LHCN-M2 (cell line): ENCODE measurements at places on chromosomes 6 and 20. TPM values are rescaled to one million over a fixed set of nuclear protein-coding genes. Genes with fewer than 3 reads are reported as not detected.
A peak's percentile ranks its signal among the peaks of the same experiment; 100 is the strongest.

DNA sequence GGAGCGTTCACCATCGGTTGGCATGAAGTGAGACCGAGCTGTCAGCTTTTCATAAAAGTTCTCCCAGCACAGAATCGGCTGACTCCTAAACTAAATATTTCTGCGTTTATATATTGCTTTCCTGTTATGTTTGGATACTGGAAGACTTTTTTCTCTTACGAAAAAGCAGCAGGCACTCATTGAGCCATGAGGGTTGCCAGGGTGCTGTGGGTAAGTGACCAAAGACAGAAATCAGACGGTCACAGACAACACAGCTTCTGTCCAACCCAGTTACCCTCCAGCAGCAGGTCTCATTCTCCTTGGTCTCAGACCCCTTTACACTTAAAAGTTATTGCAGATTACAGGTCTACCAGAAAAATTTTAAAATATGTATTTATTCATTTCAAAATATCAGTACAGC, 113.7 kb downstream of the FAM120B start:
- no peak for DNase-seq

GRCh38 chr6:159995405-159995804, 26.5 kb downstream of the IGF2R start:
- no peak for DNase-seq

DNA sequence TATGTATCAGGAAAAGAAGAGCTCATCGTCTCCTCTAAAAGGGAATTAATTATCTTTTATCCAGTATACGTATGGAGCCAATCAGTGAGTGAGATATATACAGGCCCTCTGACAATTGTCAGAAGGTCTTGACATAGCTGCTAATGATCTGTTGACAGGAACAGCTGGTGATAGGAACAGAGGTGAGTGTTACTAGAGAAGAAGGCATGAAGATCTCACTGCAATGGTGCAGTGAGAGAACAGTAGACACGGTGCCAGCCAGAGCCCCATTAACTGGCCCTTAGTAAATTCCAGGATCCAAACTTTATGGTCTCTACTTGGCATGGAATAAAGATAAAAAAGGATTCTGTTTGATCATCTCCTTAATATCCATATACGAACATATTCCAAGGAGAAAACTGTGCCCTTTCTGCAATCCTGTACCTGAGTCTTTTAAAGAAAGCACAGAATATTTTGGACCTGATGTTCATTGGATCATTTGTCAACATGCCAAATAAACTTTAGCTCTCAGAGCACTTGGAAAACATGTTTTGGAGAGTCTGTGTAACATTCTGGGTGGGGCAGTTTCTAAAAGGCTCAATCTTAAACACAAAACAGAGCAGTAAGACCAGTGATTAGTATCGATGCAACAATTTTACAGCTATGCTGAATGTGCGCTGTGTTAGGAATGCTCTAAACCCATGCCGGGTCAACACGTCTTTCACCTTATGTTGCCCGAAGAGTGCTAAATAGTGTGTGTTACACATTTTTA, 135.8 kb upstream of the CITED2 start:
- DNase-seq: no peak

DNA sequence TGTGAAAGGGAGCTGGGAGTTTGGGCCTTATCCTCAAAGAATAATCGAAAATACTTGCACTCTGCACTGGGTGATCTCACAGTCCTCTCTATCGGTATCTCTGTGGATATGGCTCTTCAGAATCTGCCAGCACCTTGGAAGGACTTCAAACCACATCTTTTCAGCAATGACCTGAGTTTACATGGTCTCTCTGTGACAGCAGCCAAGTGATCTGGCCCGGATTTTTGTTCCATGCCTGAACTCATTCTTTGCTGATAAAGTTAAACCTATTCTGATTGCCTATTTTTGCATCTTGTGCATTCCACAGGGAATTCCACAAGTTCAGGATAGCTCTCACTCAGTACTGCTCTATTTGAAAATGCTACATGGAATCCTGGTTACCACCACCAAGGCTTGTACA, 98.9 kb downstream of the HDGFL1 start:
- DNase-seq: no peak

DNA sequence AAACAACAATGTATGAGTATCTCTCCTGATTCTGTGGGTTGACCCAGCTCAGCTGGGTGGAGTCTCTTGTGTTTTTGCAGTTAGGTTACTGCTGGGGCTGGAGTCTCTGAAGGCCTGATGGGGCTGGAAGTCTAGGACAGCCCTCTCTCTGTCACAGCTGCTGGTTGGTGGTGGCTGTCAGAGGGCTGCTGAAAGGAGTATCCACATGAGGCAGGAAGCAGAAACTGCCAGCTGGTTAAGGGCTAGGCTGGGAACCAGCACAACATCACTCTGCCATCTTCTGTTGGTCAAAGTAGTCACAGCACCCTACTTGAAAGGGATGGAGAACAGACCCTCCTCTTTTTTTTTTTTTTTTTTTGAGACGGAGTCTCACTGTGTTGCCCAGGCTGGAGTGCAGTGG, 10.0 kb upstream of the PACSIN1 start:
- peak; percentile 11 for DNase-seq

GRCh38 chr6:52643158-52643557, 27.8 kb upstream of the TMEM14A start:
- DNase-seq: no peak

DNA sequence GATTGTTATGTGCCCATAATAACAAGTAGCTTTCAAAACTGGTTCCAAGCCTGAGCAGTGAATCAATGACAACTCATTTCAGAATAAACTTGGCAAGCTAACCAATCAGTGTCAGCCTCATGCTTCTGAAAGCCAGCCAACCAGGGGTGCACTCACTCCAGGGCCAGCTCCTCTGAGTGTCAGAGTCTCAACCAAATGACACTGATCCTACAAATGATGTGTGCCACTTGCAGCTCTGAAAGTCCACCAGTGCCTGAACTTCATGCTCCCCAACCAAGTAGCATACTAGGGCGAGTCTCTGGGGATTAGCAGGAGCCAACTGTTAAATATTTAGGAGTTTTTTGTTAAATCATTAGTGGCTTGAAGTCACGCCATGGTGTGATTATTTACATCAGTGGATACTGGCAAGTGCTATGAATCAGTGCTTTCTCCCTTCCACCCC, 4.5 kb downstream of the IYD start:
- no peak for DNase-seq

DNA sequence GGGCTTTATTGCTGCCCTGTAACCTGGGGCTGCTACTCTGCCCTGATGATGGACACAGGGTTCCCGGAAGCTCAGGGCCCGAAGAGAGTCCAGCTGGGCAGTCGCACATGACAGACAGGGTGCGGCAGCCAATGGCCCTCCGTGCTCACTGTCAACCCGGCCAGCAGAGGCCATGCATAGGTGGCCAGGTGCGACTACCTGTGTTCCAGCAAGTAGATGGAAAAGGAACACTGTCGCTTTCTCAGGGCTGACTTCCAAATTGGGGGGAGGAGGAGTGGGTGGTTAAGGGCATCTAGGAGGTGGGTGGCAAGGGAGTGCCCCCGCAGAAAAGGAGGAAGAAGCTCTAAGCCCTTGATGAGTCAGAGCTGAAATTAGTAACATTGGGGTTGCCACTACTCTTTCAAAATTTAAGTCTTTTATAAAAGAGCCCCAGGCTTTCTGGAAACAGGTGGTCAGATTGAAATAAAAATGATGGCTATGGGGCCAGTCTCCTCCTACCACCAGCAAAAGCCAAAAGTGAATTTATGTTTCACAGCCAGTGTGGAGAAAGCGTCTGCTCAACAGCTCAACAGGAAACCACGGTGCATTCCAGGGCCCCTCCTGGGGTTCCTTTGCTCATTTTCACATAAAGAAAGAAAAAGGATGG, 2.3 kb upstream of the RAMACL start:
- peak; percentile 83 for DNase-seq

DNA sequence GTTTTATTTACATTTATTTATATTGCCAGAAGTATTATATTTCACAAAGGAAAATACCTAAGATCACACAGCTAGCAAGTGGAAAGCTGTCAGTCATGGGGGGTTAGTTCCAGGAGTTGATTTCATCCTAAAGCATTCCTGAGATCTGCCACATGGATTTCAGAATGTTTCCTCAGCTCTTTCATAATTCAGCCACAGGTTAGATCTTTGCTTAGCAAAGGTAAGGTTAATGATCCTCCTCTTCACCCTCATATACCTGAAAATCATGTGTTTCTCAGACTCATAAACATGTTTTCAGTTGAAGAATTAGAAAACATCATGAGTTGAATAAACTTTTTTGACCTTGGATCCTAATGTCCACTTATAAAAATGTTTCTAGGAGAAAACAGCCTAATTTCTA, 215.4 kb downstream of the ARHGAP18 start:
- no peak for DNase-seq

GRCh38 chr6:29597184-29597583, 12.3 kb downstream of the OR2H2 start:
- DNase-seq: no peak

- DNase-seq: no peak
Measured at GRCh38 chr6:16002332-16003196, 126.3 kb upstream of the MYLIP start.

DNA sequence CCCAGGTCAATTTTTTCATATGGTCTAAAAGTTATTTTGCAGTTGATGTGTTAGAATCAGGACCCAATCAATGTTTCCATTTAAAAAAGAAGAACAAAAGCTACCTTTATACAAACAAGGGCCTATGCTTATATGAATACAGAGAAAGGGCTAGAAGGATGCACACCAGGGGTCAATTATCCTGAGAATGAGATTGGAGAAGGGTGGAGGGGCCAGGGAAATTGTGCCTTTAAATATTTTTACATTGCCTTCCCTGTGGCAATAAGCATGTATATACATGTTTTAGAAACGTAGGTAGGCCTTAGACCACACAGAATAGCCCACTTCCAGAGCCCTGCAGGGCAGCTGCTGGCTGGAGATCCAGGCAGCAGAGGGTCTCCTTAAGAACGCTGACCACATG, 12.7 kb downstream of the EXOC2 start:
- DNase-seq: no peak

DNA sequence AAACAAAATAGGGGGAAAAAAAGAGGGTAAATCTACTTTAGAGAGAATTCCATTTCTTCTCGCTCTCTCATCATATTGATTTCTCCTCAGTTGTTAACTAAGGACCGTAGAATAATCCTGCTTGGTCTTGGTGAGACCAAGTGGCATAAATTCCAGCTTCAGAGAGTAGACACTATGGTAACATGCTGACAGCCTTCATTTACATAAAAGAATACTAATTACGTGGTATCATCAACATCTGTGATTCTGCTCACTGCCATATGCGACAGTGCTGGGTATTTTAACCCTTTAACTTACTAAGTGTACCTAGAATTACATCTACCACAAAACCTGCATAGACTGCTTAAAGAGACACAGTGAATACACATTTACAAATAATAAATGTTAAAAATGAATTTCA, 27.1 kb downstream of the TOMM6 start:
- DNase-seq: no peak

DNA sequence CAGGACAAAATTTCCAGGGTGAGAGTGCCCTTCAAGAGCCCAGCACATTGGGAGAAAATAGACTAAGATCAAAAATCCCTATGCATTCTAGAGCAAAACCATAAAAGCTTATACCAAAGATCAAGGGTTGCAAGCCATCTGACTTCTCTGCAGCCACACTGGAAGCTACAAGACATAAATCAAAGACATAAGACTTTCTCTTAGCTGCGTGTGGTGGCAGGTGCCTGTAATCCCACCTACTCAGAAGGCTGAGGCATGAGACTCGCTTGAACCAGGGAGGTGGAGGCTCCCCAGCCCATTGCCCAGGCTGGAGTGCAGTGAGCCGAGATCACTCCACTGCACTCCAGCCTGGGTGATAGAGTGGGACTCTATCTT, 91.9 kb upstream of the NXT1 start:
- no peak for DNase-seq

- DNase-seq: no peak
Measured at GRCh38 chr6:146819596-146820320, 221.0 kb downstream of the ADGB start.

DNA sequence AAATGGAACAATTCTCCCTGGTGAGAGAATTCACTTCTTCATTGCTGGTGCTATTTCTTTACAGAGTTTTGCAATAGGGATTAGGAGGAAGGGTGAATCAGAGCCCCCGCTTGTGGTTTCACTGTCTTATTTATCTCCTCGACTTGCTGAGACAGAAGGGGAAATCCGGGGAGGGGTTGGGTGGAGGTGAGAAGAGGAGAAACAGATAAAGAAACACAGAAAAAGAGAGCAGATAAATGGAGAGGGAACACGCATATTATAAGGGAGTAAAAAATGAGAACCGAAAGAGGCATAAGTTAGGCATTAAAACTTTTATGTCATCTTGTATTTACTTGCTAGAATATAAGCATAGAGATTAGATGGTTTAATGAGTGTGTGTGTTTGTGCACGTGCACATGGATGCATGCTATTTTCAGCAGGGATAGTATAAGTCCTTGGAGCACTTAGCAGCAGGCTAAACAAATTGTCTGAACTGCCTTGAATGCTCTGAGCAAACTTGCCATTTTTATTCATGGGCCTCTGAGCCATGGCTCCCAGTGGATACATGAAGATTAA, 105.0 kb downstream of the OLIG3 start:
- peak; percentile 2 for DNase-seq

- no peak for DNase-seq
Measured at GRCh38 chr6:32842690-32843089, 1.2 kb downstream of the PSMB8 start.

GRCh38 chr6:72952808-72953630, 272.3 kb downstream of the KHDC1L start:
- DNase-seq: peak; percentile 84

GRCh38 chr6:169555971-169556617, 145.7 kb downstream of the WDR27 start:
- no peak for DNase-seq

DNA sequence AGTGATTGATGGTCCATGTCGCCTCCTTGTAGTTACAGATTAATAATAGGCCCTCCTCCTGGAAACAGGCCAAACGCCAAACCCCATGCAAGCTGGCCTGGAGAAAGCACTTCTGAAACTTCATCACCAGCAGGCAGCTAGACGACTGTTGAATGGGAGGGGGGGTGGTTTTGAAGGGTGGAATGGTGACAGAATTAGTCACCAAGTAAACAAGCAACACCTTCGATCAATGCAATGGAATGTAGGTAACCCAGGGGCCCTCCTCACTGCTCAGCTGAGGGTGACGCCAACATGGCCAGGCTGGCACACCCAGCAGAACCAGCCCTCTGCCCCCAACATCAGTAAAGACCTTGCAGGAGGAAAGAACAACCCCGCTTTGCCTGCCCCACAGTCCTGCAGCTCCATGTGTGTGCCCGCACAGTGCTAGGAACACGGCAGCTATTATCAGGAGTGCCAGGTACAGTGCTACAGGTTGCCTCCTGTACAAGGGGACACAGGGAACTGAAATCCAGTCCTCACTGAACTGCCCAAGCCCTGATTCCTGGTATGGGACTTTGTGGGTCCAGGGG, 2.7 kb downstream of the BCAS1 start:
- DNase-seq: peak; percentile 20

The ZBP1 gene
- total RNA-seq: not detected in 2 replicates

The CEP250 gene
- 50.3 and 64.0 TPM in 2 replicates for total RNA-seq

The GNMT gene
- not detected in 2 replicates for total RNA-seq

The SMOC2 gene
- not detected in 2 replicates for total RNA-seq

The SLC4A11 gene
- total RNA-seq: 3.1 and 3.7 TPM in 2 replicates

The PI16 gene
- total RNA-seq: not detected in 2 replicates

The METTL24 gene
- not detected in 2 replicates for total RNA-seq

The TPBG gene
- 13.0 and 14.9 TPM in 2 replicates for total RNA-seq

The SNHG17 gene
- total RNA-seq: 5.6 and 6.7 TPM in 2 replicates

The KCNQ2 gene
- not detected in 2 replicates for total RNA-seq

The SYCP2 gene
- total RNA-seq: 0.40 and 0.71 TPM in 2 replicates

The BMP6 gene
- 0.06 TPM in 2 replicates for total RNA-seq

The PRR18 gene
- total RNA-seq: not detected in 2 replicates
